ENCODE measurements at places on chromosomes 12 and 14.

DNA sequence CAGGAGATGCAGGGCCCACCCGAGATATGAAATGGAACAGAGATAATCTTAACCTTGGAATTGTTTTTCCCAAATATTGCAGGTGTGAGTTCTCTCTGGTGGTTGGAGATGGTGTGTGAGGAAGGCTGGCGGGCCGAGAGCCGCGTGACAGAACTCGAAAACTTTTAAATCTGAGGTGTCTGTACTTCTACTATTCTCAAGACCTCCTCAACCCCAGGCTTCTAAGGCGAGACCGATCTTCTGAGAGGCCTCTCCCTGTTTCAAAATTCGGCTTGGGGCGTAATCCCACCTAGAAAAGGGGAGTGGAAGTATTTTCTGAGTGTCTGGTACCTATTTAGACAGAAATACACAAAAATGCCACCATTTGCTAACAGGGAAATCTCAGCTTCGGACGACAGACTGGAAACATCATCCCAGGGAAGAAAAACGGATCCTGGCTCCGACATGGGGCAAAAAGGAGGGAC lies 611 bp downstream of the SARNP start:
- peak; percentile 15 for DNase-seq

- DNase-seq: peak; percentile 40
These were observed 1.2 kb upstream of the AMIGO2 start for GRCh38 chr12:47080725-47081502.

GRCh38 chr12:4849115-4849541 lies 60.6 kb upstream of the KCNA1 start:
- peak; percentile 31 for DNase-seq

DNA sequence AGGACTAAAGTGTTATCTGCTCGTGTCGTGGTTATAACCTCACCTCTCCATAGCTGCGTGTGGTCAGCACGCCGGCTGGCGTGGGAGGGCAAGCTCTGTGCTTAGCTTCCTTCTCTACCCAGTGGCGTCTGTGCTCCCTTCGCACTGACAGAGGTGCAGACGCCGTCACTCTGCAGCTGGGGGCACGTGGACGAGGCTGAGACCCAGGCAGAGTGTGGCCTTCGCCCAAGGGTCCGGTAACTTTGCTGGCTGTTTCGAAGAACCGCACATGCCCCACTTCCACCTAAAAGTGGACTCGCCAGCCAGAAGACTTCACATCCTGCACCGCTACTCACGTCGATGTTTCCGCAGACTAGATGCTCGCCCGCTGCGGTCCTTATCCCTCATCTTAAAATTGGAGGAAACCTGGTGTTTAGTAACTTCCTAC lies 35.9 kb upstream of the DYNC1H1 start:
- DNase-seq: no peak

GRCh38 chr12:126830778-126831680 lies 1435.9 kb upstream of the TMEM132C start:
- no peak for DNase-seq

DNA sequence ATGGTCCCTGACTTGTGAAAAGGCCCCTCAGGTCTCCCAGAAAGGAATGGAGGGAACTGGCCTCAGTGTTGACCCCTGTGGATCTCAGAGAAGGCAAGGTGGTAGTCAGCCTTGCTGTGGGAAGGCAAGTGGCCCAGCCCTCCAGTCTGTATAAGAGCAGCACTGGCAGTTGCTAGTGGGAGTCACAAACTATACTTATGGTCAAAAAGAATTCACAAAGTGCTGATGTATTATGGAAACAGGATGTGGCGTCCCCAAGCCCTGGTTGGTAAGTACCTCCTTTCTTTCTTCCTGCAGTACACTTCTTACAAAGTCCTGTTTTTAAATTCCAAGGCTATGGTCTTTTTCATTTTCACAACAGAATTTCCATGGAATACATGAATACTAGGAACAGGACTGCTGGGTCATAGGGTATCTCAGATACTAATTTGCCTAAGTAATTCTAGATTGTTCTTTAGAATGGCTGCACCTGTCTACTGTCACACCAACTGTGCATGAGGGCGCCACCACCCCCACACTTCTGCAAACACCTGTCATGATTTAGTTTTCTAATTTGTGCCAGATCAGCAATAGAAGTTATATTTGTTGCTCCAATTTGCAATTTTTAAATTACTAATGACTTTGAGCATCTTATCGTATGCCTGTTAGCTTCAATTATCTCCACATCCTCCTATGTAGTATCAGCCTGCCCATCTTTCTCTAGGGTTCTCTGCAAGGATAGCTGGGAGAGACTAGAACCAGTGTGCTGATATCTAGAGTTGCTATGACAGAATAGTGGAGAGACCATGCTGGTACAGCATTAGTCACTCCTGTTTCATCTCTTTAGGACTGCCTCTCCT lies 40.7 kb upstream of the TMEM263 start:
- DNase-seq: no peak

- DNase-seq: no peak
These were observed 17.3 kb upstream of the CKAP4 start for GRCh38 chr12:106265116-106265515.

GRCh38 chr12:6773590-6774351 lies 1.5 kb downstream of the LAG3 start:
- DNase-seq: no peak

- DNase-seq: no peak
These were observed 52.0 kb downstream of the NFKBIA start for GRCh38 chr14:35352274-35353233.

- DNase-seq: no peak
These were observed 125.4 kb downstream of the RFLNA start for GRCh38 chr12:124420041-124420995.
